ENCODE measurements at places on chromosomes 7 and 10.

- DNase-seq = no peak
Observed at GRCh38 chr10:130934293-130935127, 377.0 kb downstream of the TCERG1L start.

GRCh38 chr10:14588084-14588937, 186.4 kb downstream of the FAM107B start:
- DNase-seq = peak; percentile 100

GRCh38 chr10:17200001-17200911, 1.2 kb downstream of the TRDMT1 start:
- no peak for DNase-seq

DNA sequence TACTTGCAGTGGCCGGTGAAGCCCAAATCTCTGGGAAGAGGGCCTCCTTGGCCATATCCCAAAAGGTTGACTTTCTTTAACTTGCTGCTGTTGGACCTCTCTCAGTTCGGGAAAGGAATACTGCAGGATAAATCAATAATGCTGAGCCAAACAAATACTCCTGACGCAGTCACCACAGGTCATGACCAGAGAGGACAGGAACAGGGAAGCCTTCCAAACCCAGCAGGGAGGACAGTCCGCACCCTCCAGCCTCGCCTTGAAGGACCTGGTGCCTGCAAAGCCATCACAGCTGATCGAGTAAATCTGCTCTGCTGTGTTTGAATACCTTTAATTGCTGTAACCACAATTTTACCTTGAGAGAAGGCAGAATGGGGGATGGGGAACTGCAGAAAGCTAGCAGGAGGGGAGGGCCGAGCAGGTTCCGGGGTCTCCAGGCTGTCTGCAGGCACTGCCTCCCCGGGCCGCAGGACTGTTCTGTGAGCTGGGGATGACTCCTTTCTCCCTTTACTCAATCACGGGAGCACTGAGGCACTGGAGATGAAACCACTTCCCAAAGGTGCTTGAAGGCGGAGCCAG, 20.8 kb upstream of the INSIG1 start:
- DNase-seq = no peak

DNA sequence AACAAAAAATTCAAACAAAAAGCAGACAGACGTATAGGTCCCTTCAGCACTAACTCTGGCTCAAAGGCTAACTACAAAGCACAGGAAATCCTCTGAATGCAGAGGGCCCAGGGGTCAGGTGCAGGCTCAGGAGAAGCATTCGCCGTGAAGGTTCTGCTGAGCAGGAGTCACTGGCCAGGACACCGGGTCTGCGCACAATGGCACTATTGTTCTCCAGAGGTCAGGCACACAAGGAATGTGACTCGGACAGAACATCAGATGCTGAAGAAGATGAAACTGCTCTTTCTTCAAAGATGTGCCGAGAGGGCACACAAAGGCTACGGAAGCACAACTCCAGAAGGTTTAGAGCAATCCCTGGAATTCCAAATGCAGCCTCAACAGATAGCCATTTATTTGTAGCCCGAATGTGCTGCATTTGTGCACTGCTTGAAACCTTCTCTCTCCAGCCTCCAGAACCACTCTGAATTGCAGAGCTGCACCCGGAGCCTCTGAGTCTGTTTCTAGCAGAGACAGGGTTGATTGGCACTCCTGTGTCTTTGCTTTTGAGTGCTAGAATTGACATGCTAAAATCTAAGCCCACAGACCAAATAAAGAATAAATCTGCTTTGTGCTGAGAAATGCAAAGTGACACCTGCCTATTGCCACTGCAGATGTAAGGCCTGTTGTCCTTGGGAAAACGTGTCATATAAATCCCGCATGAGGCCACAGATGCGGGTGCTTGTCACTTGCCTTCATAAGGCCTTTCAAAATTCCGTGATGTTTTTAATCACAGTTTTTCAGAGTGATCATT, 85.4 kb upstream of the AFAP1L2 start:
- no peak for DNase-seq

- DNase-seq = no peak
Observed at GRCh38 chr10:131931981-131932380, 31.2 kb downstream of the PPP2R2D start.

- no peak for DNase-seq
Observed at GRCh38 chr10:125001313-125002046, 59.6 kb downstream of the ZRANB1 start.

GRCh38 chr7:156472267-156472666, 168.3 kb upstream of the RNF32 start:
- DNase-seq = no peak

DNA sequence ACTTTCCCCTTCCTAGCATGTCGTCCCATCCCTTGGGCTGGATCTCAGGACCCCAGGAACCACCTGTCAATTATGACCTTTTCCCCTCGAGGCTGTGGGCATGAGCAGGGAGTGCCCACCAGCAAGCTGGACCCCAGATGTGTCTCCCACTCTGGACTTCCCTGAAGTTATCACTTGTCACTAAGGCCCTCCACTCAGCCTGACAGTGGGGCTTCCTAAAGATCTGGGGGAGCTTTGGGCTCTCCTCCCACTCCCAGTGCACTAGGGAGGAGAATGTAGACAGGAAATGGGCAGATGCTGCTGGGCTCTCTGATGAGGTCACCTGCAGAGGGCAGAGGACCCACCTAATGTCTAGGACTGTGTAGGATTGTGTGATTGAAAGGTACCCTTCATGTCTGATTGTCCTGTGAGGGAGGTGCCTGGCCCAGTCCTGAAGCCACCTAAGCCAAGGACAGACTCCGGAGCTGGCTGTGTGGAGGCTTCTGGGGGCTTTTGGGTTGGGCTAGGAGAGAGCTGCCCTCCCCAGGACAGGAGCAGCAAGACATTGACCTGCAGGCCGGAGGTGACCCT, 18.7 kb downstream of the MYO1G start:
- no peak for DNase-seq

- peak; percentile 72 for DNase-seq
Observed at GRCh38 chr7:33186192-33186591, 56.8 kb downstream of the BBS9 start.

DNA sequence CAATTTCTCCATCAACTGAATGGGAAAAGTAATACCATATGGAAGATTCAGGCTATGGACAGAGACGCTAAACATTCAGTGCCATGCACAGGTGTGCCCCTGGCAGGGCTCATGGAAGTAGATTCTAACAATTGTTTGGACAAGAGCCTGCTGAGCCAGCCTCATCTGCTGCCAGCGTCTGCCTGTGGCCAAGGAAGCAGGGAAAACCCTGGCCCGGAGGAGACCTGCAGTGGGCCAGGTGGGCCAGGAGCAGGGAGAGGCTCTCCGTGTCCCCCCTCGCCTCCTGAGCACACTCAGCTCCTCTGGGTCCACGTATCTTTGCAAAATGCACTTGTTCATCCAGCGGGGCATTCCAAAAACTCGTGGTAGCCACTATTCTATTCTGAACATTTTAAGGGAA, 130.1 kb downstream of the TCERG1L start:
- DNase-seq = no peak

- no peak for DNase-seq
Observed at GRCh38 chr7:3067193-3067592, 23.5 kb upstream of the CARD11 start.

- no peak for DNase-seq
Observed at GRCh38 chr7:628402-628763, 98.1 kb upstream of the DNAAF5 start.

- DNase-seq = peak; percentile 67
Observed at GRCh38 chr10:112815269-112816032, 134.6 kb upstream of the TCF7L2 start.

DNA sequence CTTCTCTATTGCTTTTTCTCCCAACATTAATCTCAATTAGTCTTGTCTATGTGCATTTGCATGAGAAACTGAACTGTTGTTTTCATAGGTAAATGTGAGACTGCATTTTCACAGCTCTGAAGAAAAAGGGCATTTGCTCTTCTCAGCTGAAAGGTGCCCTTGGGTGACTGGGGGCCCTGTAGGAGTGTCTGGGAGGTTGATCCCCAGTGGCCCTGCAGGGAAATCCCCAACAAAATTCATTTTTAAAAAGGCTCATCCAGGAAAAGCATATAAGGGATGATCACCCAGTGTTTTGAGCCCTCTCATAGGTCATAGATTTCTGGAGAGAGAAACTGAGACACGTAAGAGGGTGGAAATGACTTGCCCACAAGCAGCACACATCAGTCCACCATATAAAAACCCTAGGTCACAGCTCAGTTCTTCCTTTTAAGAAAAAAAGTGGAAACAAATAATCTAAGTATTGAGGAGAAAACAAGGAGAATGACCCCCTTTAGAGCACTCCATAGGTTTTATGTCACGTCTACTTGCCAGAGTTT, 190.3 kb upstream of the AHR start:
- DNase-seq = no peak

DNA sequence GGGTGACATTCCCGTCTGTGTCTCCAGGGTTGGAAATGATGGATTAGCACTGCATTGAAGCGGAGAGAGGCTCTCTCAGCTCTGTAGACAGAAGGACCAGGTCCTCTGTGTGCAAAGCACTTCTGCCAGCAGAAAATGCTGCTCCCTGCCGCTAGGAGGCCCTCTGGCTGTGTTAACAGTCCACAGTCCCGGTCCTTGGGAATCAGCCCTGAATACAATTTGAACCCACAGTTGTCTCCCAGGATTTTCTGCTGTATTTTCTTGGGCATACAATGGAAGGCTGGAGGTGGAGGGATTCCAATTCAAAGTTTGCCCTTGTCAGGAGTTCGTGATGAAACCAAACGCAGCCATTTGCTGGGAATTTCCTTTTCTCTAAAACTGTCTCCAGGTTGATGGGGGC, 205.2 kb downstream of the GLRX3 start:
- DNase-seq = no peak

DNA sequence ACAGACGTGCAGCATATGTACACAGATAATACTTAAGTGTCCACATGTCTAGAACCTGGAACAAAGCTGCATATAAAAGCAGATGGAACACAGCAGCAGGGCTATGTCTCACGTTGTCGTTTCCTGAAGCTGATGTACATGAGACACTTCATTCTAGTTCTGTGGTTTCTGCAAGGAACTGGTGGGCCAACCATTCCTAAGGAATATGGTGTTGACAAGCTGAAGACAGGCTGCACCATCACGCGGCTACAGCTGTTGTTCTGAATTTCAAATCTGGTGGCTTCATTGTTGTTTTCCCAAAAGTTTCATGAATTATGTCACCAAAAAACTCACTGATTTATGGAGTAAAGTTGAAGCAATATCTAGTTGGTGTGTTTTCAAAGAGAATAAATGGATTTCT, 33.7 kb downstream of the PRKAG2 start:
- no peak for DNase-seq

DNA sequence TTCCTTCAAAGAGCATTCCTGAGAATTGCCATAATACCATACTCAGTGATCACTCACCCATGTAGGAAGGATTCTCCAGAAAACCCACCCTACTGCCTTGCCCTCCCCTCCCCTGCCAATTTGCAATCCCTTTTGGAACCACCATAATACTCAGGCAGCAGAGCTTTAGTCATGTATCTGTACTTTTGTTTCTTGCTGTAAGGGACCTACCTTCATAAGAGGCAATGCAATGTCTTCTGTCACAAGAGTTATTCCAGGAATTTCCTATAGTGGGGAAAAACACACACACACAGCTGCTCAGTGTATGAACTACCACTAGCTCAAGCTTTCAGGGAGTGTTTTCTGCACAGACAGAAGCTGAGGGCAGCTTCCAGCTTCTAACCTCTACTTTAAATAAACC, 67.0 kb downstream of the GSAP start:
- DNase-seq = peak; percentile 46

GRCh38 chr7:17523813-17524739, 225.6 kb downstream of the AHR start:
- DNase-seq = peak; percentile 63

- DNase-seq = no peak
Observed at GRCh38 chr7:101173752-101174244, 6.3 kb downstream of the NAT16 start.

DNA sequence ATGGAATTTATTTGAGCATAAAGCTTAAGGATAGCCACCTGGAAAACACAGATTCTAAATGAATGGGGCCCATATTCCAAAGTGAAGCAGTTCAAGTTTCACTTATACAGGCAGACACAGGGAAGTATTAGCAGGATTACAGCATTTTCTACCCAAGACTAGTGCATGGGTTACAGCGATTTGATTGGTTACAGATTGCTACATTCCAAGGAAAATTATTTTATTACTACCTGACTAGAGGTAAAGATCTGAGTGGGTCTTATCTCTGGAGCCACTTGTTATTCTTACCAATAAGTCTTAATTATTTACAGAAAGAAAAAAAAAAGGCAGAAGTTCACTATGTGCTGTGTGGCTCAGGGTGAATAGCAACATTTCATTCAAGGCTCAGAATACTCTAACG, 87.4 kb upstream of the ITGB1 start:
- no peak for DNase-seq

- DNase-seq = no peak
Observed at GRCh38 chr10:89352802-89353201, 25.0 kb downstream of the IFIT3 start.

GRCh38 chr7:31748084-31748483, 61.1 kb downstream of the PPP1R17 start:
- DNase-seq = no peak

- no peak for DNase-seq
Observed at GRCh38 chr7:80908360-80908797, 10.5 kb downstream of the SEMA3C start.

- DNase-seq = peak; percentile 84
Observed at GRCh38 chr10:93288679-93289634, 193.2 kb downstream of the MYOF start.

DNA sequence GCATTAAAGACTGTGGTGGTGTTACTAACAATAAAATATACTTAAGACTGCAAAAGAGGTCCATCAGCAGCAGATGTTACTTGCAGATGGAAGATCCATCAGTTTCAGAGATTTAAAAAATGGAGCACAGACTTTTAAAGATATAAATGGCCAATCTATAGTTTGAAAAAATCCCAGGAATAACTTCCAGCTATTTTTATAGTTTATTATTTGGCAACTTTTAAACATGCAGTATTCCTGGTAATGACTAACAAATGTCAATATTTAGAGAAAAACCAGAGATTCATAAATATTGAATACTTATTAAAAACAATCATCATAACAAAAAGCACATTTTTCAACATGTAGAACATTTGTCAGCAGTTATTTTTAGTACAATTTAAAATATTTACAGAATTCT, 30.7 kb downstream of the RTKN2 start:
- no peak for DNase-seq

GRCh38 chr10:128419466-128420019, 293.3 kb upstream of the MKI67 start:
- DNase-seq = no peak

Measured in IMR-90 (cell line).